ENCODE measurements at places on chromosomes 4 and X. TPM values are rescaled to one million over a fixed set of nuclear protein-coding genes. Genes with fewer than 3 reads are reported as not detected.

DNA sequence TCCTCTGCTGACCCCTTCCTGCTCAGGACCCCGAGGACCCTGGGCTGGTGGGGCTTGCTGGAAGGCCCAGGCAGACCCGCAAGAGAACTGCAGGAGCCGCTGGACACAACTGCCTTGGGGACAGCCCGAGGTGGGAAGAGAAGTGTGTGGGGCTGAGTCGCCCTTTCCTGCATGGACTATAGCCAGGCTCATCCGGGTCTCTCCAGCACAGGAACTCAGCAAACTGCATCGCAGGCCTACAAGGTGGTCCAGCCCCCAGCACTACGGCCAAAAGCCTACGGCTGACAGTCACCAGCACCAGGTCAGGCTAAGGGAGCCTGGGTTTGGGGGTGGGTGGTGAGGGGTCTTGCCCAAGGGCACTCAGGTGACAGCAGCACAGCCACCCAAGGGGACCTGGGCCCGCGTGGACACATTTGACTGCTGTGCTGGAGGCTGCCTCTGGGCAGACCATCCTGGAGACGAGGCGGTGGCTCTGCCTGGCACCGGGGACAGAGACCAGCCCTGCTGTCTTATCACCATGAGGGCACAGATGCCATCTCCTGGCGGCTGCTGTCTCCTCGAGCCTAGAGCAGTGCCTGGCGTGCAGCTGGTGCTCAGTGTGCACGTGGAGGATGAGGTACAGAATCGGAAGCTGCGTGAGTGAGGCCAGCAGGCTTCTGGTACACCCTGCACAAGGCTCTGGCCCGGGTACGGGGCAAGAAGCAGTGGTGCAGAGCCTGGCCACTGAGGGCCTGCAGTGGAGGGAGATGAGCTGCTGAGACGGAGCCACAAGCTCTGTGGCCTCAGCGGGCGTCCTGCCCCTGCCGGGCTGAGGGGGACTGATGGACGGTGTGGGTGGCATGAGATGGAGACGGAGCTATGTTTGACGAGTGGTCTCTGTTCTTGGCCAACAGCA is 15.1 kb downstream of the LRPAP1 start:
- DNase-seq = peak; percentile 43

The MUC7 gene
- total RNA-seq = not detected

GRCh38 chrX:2538031-2538757 is 37.4 kb upstream of the DHRSX start:
- no peak for DNase-seq

DNA sequence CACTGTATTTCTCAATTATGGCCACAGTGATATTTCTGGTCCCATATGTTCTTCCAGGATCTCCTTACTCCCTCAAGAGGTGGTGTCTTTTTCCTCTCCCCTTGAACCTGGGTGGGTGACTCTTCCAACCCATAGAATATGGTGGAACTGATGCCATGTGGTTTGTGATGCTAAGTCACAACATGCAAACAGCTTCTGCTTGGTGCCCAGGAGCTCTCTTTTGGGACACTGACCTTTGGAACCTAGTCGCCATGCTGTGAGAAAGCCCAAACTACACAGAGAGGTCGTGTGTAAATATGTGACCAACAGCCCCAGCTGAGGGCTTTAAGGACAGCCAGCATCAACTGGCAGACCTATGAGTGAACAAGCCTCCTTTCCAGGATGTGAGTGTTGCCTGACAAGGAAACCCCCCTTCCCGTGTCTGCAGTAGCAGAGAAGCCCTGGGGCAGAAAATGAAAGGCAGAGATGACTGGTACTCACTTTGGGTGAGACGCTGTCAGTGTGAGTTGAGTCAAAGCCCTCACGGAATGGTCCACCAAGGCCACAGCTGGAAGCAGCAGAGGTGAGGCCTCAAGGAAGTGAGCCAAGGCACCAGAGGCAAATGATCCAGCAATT is 223.4 kb downstream of the BCOR start:
- no peak for DNase-seq

GRCh38 chr4:81360737-81361136 is 111.0 kb downstream of the RASGEF1B start:
- DNase-seq = no peak

- DNase-seq = no peak
Observed at GRCh38 chr4:161728929-161729328, 434.9 kb downstream of the FSTL5 start.

The TRIM60 gene
- not detected for total RNA-seq

The HSFX4 gene
- not detected for total RNA-seq

- no peak for DNase-seq
Observed at GRCh38 chr4:40557736-40558135, 71.9 kb downstream of the RBM47 start.

- DNase-seq = no peak
Observed at GRCh38 chr4:38452542-38452941, 211.5 kb upstream of the KLF3 start.

GRCh38 chrX:155534800-155535199 is 76.4 kb upstream of the F8A3 start:
- no peak for DNase-seq

GRCh38 chr4:121698236-121698671 is 1.5 kb upstream of the ANXA5 start:
- DNase-seq = no peak

GRCh38 chr4:78667764-78668163 is 108.4 kb upstream of the BMP2K start:
- no peak for DNase-seq

DNA sequence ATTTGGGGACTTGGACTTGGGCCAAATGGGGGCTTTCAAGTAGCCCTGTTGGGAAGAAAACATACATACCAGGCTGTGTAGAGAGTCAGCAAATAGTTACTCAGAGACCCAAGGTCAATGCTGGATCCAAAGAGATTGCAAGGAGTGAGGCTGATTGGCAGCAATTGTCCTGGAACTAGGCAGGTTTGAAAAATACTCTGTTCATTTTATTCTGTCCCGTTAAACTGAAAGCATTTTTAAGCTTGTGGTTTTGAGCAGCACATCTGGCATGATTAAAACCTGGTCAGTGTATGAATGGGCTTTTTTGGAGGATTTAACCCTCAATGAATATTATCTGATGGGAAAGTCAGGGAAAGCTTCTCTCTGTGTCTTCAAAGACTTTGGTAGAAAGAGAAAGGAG is 294.3 kb upstream of the BOD1L1 start:
- no peak for DNase-seq

DNA sequence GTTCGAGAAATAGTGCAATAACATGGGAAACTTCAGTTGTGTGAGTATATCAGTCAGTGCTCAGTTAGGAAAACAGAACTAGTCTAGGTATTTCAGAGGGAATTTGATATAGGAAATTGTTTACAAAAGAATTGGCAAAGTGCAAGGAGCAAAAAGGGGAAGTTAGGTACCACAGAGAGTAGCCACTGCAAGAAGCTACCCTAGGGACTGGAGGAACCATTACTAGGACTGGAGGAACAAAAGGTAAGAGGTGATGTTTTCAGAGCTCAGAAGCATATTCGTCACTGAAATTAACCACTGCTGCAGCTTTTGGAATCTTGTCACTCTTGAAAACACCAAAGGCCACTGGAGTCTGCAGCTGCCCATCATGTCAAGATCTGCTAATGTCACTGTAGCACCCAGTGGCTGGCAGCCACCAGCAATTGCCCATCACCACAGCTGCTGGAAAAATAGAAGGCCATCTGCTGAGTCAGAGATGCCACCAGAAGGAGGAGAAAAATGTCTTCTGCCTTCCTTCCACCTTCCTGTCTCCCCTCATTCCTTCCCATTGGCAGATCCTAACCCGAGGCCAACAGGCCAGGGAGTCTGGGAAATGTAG is 160.6 kb upstream of the RPS6KA3 start:
- no peak for DNase-seq

- DNase-seq = no peak
Observed at GRCh38 chrX:115562480-115562847, 1.5 kb downstream of the PLS3 start.

The CACNA1F gene
- total RNA-seq = 3.0 TPM

DNA sequence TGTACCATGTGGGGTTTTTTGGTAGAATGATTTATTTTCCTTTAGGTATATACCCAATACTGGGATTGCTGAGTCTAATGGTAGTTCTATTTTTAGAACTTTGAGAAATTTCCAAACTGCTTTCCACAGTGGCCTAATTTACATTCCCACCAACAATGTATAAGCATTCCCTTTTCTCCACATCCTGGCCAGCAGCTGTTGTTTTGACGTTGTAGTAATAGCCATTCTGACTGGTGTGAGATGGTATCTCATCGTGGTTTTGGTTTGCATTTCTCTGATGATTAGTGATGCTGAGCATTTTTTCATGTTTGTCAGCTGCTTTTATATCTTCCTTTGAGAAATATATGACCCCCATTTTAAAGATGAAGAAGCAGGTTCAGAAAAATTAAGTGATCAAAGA is 153.7 kb downstream of the CBR4 start:
- DNase-seq = no peak

DNA sequence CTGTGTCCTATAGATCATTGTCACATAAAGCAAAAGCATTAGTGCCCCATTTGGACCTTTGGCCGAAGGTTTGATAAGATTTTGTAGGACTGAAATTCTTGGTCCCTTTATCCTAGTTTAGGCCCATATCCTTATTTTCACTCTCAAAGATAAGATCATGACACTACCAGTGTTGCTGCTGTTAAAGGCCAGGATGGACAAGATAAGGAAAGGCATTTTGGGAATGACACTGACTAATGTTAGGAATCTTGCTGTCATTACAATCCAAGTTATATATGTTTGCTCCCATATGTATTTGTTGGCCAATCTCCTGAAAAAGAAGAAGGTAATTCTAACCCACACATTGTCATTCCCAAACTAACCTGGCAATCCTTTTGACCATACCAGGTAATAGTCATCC is 101.3 kb upstream of the VAMP7 start:
- no peak for DNase-seq

The SERTM2 gene
- total RNA-seq = 0.66 TPM

DNA sequence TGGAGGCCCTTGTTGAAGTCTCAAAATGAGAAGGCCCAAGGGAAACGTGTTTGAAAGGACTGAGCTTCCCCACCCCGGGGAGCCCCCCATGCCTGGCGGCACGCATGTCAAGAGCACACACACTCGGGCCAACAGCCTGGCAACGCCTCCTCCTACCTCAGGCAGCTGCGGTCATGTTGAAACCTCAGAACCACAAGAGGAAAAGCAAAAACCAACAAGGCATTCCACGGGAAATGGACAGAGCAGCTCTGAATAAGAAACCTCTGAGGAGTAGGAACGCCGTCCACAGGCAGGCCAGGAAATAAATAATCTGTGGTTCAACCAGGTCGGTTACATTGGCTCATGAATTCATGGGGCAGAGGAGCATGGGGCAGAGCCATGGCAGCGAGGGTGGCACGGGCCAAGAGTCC is 95.7 kb upstream of the AFAP1 start:
- DNase-seq = no peak

The SLC9A7 gene
- total RNA-seq = 1.3 TPM

DNA sequence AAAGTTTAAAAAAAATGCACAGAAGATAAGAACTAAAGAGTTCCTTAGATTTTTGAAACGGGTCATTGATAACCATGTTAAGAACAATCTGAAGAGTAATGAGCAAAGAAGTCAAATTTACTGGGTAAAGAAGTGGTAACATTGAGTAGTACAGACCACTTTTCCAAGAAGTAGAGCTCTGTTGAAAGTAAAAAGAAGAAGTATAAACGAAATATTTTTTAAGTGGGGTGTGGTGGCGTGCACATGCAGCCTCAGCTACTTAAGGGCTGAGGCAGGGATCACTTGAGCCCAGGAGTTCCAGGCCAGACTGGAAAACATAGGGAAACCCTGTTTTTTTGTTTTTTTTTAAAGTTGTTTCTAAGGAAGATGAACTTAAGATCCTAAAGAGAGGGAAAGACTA is 68.5 kb downstream of the UBA6 start:
- no peak for DNase-seq

The MAGEA4 gene
- not detected for total RNA-seq

The SSX1 gene
- total RNA-seq = not detected

- no peak for DNase-seq
Observed at GRCh38 chr4:177485528-177485927, 43.3 kb upstream of the AGA start.

The CFI gene
- total RNA-seq = 3.3 TPM

DNA sequence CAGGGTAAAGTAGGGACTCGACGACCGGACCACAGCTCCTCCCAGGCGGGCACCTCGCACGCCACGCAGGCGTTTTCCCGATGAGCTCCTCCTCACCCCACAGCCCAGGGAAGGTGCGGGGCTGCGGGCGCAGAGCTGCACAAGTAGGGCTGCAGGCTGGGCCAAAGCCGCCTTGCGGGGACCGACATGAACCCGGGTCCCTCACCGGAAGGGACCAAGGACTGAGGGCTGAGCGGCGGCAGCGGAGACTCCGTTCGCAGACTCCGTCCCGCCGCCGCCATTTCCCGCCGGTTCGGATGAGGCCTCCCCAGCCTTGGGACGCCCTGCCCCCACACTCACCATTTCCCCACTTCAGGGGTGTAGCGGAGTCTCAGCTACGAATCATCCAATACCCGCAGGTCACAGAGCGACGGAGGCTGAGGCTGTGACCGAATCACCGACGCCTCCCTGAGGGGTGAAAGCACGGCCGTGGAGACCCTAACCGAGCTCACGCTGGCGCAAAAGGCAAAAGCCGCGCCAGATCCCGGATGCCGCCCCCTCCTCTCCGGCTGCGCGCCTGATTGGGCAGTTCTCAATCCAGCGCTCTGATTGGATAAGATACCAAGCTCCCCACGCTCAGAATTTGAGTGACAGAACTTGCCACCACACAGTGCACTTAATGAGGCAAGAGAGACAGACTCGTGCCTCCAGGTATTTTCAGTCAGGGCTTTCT is at the start of gene ZNF732:
Gene ZNF732, minus strand, starts transcription at position 506 of the 712 bp plus-strand sequence. Its CDS starts 164 bp downstream, at position 342.
- DNase-seq = no peak

The AREG gene
- 18.9 TPM for total RNA-seq

DNA sequence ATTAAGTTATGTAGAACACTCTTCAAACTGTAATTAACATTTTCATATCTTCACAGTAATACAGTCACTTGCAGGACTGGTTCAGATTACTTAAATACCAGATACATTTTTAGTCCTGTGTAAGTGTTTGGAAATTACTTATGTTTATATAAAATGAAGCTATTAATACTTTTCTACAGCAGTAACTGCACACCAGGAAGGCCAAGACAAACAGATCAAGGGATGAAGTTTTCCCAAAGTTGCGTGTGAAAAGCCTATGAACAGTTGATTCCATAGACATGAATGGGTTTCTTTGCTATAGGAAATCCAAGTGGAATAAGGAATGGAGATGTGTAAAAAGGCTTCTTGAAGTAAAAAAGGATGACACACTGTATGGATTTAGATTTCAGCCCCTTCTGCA is 28.9 kb upstream of the DRP2 start:
- DNase-seq = no peak
